A549 (cell line): ENCODE measurements at places on chromosomes 16 and 17. TPM values are rescaled to one million over a fixed set of nuclear protein-coding genes. Genes with fewer than 3 reads are reported as not detected.

Gene TBC1D3G
- polyA plus RNA-seq = 0.08 TPM in 1 of 3 replicates, not detected in the others

Gene NPIPB2
- 2.7 to 3.6 TPM (median 3.0 TPM) in 3 replicates for polyA plus RNA-seq

Gene CBLN1
- polyA plus RNA-seq = 0.04 to 0.20 TPM (median 0.05 TPM) in 3 replicates

Gene GSDMA
- polyA plus RNA-seq = not detected in 3 replicates

Gene RNF227
- polyA plus RNA-seq = 1.7 to 4.1 TPM (median 3.7 TPM) in 3 replicates

- DNase-seq = no peak
These were observed 542.1 kb downstream of the XYLT1 start for GRCh38 chr16:16928532-16929109.

DNA sequence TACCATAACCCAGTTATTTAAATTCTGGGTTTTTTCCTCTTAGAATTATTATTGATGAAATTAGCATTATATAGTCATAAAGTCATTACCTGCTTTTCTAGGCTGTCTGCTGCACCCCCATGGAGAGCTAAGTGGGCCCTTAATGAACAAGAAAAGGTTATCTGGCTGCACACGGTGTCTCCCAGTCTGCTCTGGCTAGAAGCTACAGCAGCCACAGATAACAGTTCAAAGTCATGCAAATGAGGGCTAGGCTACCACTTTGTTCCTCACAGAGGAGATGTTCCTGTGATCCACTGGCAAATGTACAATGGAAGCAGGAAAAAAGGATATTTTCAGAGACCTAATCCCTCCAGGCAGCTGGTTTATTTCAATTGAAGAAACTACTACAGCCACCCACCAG is 112.1 kb downstream of the SNX11 start:
- no peak for DNase-seq

DNA sequence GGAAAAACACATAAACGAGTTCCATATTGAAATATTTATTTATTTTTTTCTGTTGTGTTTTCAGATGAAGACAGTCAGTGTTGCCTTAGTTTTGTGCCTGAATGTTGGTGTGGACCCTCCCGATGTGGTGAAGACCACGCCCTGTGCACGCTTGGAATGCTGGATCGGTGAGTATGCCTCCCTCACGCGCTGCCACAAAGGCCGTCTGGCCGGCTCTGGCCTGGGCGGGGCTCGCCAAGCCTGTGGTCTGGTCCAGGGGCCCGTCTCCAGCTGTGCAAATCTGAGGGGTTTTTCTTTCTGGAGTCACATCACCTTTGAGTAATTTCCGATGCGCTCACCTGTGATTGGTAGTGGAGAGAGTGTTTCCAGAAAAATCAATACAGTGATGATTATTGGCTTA is 81.0 kb downstream of the RPTOR start:
- DNase-seq = no peak

DNA sequence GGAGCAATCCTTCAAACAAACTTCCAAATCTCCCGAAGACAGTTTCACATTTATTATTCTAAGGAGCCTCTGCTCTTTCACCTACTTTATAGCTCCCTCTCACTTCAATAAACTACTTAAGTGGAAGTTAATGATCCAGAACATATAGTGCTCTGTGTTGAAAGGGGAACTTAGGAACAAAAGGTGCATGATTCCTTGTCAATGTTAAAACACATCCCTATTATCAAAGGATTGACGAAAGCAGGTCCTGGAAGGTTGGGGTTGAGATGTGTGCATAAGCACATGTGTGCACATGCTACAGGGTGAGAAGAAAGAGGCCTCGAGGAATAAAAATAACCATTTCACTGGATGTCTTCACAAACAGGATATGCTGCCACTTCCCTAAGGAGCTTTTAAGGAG is 170.3 kb downstream of the SLC39A11 start:
- DNase-seq = no peak

DNA sequence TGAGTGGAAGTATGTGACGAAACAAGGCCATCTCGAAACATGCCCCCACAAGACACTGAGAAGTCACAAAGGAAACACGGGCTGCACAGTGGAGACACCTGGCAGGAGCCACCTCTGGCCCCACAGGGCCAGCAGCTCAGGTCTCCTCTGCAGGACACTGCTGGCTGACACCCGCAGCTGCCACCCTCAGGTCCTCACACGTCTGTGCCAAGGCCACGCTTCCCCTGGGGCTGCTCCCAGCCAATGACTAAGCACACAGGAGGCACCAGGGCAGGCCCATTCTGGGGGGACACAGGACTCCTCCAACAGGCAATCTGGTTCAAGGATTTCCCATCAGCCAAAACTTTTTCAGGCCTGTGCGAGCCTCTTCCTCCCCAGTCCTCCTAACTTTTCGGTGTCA is 36.4 kb downstream of the MBTPS1 start:
- DNase-seq = no peak

DNA sequence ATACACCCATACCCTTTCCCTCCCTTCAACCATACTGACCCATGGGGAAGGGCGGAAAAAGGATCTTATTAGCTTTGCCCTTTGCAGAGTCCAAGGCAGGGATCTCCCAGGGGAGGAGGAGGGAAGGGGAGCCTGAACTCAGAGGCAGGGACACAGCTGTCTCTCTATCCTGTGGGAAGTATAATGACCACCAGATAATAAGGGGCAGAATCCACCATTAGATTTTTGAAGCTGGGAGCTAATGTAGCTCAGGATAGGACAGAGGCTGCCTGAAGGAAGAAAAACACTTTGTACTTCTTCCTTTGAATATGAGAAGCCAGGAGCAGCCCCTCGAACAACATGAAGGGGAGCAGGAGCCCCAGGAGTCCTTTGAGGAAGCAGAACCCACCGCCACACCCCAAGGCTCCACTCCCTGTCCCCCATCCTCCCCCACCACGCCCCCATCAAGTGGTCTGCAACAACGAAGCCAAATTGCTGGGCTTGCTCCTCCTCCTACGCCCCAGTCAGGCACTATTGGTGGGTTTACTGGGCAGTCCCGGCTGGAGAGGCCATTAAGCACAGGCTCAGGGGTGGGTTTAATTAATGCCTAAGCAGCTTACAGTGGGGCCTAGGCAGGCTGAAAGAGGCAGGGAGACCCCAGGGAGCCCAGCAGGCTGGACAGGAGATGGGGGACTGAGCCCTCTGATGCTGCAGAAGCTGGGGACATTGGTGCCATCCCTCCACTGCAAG is 5.3 kb downstream of the MPP2 start:
- no peak for DNase-seq

GRCh38 chr17:55845385-55845784 is 94.5 kb downstream of the PCTP start:
- DNase-seq = peak; percentile 26

- DNase-seq = no peak
These were observed 9.7 kb upstream of the MLKL start for GRCh38 chr16:74710401-74710800.

GRCh38 chr17:64765191-64765889 is 103.2 kb upstream of the SMURF2 start:
- peak; percentile 48 for DNase-seq

- no peak for DNase-seq
These were observed 142.3 kb downstream of the RGS9 start for GRCh38 chr17:65279456-65279855.

DNA sequence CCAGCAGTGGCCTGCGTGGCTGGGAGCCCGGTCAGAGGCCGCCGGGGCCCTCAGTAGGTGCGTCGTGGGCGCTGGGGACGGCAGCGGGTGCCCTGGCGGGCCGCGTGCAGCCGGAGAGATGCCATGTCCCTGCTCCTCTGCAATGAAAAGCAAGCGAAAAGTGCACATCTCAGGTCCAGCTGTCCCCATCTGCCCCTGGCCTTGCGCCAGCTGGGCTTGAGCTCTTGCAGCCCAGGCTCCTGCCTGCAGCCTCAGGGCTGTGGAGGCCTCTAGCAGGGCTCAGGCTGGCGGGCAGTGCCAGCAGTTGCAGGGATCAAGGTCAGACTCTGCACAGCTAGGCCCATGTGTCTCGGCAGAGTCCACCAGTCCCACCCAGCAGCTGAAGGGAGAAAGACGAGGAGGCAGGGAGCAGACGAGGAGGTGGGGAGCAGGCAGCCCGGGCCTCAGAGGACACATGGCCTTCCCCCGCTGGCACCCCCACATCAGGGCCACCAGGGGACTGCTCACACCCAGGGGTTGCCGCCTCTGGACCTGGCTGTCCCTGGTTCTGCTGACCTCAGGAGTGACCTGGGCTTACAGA is 11.2 kb downstream of the SLC16A3 start:
- no peak for DNase-seq

- DNase-seq = no peak
These were observed 155.4 kb downstream of the FOXL1 start for GRCh38 chr16:86733546-86734254.

DNA sequence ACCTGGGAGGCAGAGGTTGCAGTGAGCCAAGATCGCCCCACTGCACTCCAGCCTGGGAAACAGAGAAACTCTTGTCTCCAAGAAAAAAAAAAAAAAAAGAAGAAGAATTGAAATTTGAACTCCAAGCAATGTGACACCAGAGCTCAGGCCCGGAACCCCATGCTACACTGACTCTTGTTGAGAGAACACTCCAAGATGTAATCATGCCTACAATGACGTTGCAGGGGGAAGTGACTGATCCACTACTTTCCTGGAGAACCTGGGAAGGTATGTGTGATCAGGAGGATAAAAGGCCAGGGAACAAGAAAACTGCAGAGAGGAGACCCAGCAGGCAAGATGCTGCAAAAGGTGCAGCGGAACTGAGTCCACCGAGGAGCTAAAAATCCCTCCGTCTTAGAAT is 57.9 kb downstream of the ADCY9 start:
- no peak for DNase-seq

GRCh38 chr17:28470914-28471366 is 2.5 kb upstream of the SLC13A2 start:
- no peak for DNase-seq

DNA sequence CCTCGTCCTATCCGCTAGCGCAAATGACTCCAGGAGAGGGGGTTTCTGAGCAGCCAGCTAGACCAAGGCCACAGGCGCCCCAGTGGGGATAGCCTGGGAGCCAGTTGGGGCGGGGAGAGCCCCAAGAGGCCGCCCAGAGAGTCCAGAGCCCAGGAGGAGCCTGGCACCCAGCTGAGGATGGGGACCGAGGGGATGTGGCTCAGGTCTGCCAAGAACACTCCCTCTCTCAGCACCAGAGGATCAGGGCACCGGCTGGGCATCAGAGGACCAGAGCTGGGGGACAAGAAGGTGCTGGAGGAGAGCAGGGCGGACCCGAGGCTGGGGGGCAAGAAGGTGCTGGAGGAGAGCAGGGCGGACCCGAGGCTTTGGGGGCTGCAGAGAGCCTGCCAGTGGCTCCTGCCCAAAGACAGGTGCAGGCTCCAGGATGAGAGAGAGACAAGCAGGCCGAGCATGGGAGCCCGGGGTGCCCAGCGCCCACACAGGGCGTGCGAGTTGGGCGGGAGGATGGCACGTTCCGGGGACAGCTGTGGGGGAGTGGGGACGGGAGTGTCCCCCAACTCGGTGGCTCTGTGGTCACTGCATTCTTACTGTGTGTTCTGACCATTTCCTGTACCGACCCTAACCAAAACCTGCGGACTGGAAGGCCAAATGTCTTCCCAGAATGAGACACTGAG is 39.4 kb downstream of the TIMM22 start:
- no peak for DNase-seq

GRCh38 chr17:19958023-19958422 is 19.6 kb downstream of the AKAP10 start:
- peak; percentile 76 for DNase-seq

DNA sequence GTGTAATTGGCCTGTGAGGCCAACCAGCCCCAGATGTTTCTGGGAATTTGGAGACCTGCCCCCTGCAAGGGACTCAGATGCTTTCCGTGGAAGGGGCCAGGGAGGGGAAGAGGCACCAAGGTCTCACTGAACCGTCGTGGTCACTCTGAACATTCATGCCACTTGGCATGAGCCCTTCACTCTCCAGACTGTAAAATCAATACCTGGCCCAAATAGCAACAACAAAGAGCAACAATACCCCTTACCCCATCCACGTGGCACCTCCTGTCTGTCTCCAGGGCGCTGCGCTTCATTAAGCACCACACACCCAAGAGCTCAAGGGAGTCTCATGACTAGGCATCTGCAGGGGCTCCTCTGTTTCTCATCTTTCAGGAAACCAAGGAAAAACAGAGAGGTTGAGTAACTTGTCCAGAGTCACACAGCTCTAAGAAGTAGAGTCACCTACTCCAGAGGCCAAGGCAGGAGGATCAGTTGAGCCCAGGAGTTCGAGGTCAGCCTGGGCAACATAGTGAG is 52.8 kb downstream of the SOCS1 start:
- DNase-seq = no peak

DNA sequence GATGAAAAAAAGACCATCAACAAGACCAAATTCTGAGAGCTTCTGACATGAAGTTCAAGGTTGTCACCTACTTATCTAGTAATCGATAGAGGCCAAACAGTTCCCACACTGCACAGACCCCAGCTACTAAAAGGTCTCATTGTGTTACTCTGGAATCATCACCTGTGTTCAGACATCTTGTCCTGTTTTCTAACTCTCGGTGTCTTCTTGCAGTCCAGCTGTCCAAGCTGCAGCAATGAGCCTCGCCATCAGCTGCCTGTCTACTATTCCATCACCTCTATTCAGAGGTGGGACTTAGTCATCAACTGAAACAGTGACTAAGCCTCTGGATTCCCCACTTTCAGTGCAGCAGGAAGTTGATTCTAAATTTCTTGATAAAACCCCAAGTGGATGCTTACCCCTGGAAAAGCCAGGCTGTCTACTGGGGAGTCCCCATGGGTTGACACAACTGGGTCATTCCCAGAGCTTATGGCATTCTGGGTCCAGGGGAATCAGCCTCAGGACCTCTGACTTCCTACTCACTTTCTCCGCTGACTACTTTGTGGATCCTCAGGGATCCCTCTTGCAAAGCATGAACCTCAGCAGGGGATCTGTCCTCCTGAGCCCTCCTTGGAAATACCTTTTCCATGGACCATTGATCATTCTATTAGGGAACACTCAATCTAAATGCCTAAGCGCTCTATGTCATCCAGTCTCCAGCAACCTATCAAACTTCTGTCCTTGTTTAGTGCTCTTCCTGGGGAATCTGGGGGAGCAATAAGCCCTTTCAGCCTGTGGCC is 46.5 kb downstream of the HNF1B start:
- DNase-seq = peak; percentile 40

DNA sequence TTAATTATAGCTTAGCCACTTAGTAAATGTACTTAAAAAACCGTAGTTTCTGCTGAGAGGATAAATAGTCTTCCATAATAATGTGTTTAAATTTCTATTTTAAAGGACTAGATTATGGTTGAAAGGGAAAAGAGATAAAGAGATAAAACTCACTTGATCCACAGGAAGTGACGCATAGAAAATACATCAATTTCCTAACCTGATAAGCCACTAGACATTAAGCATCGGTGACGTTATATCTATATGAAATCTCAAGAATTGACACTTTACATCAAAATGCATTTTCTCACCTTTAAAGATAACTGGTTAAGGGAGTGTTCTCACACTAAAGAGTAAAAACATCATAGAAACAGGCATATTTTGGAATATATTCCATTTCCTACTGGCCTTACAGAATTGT is 5.8 kb downstream of the FBXO47 start:
- no peak for DNase-seq

GRCh38 chr17:55690105-55690508 is 32.6 kb downstream of the TMEM100 start:
- no peak for DNase-seq

DNA sequence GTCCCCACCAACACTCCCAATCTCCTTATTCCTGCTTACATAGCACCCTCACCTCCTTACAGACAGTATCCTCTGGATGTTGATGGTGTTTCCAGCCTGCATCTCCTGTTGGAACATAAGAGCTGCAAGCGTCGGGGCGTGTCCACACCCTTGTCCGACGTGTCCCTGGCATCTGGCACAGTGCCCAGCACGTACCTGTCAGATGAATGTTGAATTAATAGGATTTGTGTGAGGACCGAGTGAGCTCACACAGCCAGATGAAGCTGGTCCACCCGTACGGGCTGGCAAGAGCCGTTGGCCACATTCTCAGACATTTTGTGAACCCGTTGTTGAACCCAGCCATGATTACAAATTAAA is 12.2 kb upstream of the CBX4 start:
- no peak for DNase-seq

- DNase-seq = no peak
These were observed 40.8 kb downstream of the IRX6 start for GRCh38 chr16:55364811-55365210.
